Naive B cell (primary cell): ENCODE measurements at places on chromosomes 7 and 10.

GRCh38 chr7:131904760-131905327 is 348.4 kb upstream of the PODXL start:
- DNase-seq: no peak

GRCh38 chr10:26368463-26368862 is 69.7 kb upstream of the APBB1IP start:
- no peak for DNase-seq

DNA sequence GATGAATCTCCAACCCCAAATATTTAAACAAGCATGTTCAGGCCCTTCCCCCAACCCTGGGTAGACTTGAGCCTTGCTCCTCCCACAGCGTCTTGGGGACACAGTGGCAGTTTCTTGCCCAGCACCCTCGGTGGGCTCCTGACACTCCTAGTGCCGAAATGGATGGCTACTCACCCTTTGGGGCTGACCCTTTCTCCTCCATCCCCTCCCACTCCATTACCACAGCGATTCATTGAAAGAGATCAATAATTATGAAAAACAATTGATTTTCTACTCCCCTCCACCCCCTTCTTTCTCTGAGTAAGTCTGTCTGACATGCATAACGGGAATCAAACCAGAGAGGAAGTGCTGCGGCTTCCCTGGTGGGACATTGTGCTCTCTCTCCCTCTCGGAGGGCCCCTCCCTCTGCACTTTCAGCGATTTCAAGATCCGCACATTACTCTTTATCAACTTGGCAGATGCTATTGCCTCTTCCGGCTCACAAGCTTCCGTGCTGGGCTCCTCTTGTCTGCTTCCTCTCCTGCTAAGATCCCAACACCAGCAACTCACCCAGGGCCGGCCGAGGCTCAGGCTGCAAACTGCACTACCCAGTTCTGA is 79.0 kb upstream of the PLXNA4 start:
- no peak for DNase-seq

GRCh38 chr7:28570113-28570969 is 158.0 kb downstream of the CREB5 start:
- DNase-seq: no peak

GRCh38 chr7:105439174-105439893 is 50.6 kb upstream of the SRPK2 start:
- DNase-seq: no peak

DNA sequence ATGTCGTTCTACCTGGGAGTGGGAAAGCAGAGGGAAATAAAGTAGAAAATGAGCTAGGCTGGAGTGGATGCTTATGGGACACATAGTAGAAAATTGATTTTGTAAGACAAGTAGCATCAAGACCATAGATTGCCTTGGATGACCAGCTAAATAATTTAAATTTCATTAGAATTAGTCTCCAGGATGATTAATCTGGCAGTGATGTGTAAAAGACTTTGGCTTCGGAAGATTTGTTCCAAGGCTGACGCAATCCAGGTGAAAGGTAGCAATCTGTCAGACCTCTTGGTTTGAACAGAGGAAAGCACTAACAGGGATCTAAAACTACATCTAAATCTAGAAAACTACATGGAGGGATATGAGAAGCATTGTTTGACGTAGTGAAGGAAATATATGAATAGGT is 236.5 kb downstream of the ARL4A start:
- DNase-seq: no peak

GRCh38 chr10:90769946-90770841 is 87.6 kb downstream of the HTR7 start:
- DNase-seq: no peak

DNA sequence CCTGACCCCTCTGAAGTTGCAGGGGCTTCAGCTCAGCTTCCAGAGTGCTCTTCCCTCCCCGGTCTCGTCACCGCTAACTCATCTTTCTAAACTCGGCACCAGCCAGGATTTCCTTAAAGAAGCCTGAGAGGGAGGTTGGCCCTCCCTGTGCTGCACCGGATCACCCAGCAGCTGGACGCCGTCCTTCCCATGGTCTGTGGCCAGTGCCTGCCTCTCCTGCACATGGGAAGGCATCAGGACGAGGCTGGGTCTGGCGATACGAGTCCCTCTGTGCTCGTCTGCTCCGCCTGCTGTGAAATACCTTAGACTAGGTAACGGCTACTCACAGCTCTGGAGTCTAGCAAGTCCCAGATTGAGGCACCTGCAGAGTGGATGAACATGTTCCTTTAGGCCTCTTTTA is 179.1 kb downstream of the ZMYND11 start:
- DNase-seq: no peak

DNA sequence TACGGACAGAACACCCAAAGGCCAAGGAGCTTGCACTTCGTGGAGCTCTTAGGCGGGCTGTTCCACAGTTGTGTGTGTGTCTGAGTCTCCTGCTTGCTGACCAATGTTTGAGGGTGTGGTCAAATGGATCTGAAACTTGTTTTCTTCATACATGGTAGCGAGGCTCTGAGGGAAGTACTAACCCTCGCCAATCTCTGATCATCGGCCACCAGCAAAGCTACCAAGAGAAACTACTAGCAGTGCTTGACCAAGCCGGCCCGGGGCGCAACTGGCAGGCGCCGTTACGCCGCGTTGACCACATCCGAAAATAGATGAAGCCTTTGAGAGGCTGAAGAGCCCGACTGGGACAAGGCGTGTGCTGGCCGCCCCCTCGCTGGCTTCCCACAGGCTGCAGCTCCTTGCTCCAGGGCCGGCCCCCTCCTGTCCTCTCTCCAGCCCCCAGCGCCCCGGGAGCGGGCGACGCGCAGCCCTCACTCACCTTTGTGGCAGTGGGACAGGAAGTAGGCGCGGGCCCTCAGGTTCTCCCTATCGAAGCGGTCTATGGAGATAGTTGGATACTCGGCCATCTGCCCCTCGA is 384 bp downstream of the DCLRE1C start:
- DNase-seq: no peak

GRCh38 chr7:88806280-88807037 is 10.9 kb upstream of the TEX47 start:
- no peak for DNase-seq

DNA sequence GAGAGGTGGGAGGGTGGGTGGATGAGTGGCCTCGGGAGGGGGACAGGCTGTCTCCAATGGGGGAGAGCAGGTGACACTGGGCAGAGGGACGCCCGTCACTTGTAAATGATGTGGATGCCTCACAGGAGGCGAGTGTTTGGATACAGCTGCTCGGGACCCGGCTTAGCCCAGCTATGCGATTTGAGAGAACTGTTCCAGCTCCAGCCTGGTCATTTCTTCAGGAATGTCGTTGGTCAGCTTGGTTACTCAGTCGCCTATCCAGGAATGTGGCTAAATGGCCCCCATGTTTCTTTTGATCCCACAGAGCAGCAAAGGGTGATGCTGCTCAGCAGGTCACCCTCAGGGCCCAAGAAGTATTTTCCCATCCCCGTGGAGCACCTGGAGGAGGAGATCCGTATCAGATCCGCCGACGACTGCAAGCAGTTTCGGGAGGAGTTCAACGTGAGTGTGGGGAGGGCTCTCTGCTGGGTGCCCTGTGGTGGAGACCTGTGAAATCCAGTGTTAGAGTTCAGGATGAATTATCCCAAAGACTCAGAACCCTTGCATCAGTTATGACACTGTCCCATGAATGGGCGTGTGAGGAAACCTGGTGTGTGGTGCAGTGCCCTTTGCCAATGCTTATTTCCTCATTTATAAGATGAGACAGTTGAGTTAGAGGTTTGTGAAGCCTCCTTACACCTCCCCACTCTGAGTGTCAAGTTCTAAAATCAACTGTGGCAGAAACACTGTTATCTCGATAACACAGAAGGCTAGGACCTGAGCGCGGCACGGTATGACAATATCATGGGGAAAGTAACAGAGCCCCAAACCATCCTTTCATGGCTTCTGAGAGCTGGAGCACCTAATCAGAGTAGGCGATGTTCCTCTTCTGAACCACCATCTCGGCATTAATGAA is 76.8 kb downstream of the MKI67 start:
- no peak for DNase-seq

- DNase-seq: no peak
These were observed 61.9 kb upstream of the PTPRZ1 start for GRCh38 chr7:121810831-121811672.

- DNase-seq: no peak
These were observed 235.0 kb upstream of the IGFBP3 start for GRCh38 chr7:46156086-46156485.

DNA sequence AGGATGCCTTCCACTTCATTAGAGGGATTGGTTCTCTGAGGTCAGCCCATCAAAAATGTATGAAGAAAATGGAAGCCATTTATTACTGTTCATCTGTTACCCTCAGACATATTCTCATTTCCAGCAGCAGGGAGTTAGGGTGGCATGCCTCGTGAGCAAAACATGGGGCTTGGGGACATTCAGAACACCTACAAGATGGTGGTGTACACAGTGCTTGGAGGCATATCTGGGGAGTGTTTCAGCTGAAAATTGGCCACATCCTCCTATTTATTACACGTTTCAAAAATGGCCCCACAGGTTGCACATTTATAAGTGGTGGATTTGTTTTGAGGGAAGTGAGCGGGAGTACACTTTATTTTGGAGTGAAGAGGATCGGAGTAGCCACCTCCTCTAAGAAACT is 93.4 kb downstream of the SPAG6 start:
- no peak for DNase-seq

DNA sequence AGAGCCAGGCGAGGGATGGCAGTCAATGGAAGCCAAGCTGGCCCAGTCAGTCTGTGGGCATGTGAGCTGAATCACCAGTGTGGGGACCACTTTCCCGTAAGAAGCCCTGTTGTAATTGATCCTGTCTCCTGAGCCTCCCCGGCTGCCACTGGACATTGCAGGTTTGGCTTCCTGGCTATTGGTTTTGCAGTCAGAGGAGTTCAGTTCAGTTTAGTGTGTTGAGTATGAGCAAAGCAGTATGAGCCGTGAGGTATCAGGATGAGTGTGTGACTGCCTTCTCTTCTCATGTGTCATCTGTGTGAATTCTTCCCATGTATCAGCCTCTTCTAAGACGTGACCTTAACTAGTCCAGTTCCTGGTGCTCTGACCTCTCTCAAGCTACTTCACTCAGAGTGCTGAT is 227.4 kb downstream of the PRKG1 start:
- no peak for DNase-seq

DNA sequence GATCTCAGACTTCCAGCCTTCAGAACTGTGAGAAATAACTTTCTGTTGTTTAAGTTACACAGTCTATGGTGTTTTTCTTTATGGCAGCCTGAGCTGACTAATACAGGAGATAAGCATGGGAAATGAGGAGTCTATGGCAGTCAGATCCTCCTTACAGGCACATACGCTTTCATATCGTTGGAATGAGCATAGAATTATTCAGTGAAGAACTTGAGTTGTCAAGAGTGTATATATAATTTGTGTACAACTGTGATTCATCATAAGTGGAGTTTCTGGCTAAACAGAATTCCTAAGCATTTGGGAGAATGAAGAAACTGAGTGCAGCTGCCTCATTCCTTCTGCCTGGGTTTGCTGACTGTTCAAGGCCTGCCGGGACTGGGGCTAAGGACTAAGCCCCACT is 516.7 kb downstream of the ADRA2A start:
- no peak for DNase-seq

- DNase-seq: no peak
These were observed 6.4 kb upstream of the CYTH3 start for GRCh38 chr7:6278749-6279310.

DNA sequence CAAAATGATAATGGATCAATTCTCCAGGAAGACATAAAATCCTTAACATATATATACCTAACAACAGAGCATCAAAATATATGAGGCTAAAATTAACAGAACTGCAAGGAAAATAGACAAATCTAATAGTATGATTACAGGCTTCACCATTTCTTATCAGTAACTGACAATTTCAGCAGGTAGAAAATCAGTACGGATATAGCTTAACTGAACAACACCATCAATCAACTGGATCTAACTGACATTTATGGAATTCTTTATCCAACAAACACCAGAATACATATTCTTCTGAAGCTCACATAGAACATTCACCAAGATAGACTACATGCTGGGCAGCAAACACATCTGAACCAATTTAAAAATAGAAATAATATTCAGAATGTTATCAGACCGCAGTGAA is 121.1 kb upstream of the CDC14C start:
- no peak for DNase-seq

GRCh38 chr7:99171731-99172130 is 27.8 kb upstream of the SMURF1 start:
- no peak for DNase-seq

- peak; percentile 31 for DNase-seq
These were observed 23.5 kb downstream of the TMEM273 start for GRCh38 chr10:49164559-49165188.

GRCh38 chr10:118041316-118041715 is 5.4 kb downstream of the RAB11FIP2 start:
- DNase-seq: no peak

- DNase-seq: no peak
These were observed 88.0 kb downstream of the OR13A1 start for GRCh38 chr10:45227456-45227855.
